ENCODE measurements at places on chromosomes 16 and 17.
A peak's percentile ranks its signal among the peaks of the same experiment; 100 is the strongest.

GRCh38 chr17:63785556-63785955 lies 11.6 kb downstream of the DDX42 start:
- DNase-seq = peak; percentile 64

DNA sequence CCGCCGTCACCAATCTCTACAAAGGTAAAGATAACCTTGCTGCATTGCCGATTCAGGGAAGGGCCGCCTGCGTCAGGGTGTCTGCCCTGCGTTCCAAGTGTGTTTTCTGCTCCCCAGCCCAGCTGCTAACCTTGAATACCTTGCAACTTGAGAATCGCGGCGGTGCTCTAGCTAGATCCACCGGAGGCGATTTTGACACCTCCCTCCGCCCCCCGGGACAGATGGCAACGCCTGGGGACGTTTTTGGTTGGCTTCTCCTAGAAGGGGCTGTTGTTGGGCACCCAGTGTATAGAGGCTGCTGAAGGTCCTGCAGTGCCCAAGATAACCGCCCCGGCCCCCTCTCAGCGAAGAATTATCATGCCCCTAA lies 1.5 kb downstream of the HAPSTR1 start:
- DNase-seq = no peak

DNA sequence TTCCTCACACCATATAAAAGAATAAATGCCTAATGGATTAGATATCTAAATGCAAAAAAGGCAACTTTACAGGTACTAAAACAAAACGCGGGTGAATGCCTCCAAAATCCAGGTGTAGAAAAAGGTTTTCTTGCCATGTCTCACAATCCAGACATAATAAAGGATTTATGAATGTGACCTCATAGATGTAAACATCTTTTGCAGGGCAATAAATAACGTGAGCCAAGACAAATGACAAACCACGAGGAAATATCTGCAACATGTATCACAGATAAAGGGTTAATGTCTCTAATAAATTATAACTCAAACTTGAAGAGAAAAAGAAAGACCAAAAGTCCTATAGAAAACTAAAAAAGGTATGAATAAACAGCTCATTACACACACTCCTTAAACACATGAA lies 180.7 kb downstream of the PARN start:
- no peak for DNase-seq

GRCh38 chr16:26281381-26282110 lies 589.8 kb downstream of the HS3ST4 start:
- DNase-seq = no peak

- DNase-seq = no peak
These were observed 4.2 kb downstream of the ARMC7 start for GRCh38 chr17:75113798-75114551.

DNA sequence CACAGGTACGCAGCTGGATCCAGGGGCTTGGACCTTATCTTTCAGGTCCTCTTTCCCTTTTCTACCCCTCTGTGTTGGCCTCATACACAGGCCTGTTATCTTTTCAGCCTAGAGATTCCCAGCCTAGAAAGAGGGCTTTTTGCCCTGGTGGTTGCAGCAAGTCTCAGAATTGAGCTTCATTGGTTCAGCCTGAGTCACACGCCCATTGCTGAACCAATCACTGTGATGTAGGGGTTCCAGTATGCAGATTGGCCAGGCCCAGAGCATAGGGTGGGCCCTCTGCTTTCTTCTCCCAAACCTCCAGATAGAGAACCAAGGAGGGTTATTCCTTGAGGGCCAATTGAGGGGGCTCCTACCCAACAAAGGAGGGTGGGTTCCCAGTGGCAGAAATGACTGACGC lies 32.8 kb downstream of the GPT2 start:
- no peak for DNase-seq

DNA sequence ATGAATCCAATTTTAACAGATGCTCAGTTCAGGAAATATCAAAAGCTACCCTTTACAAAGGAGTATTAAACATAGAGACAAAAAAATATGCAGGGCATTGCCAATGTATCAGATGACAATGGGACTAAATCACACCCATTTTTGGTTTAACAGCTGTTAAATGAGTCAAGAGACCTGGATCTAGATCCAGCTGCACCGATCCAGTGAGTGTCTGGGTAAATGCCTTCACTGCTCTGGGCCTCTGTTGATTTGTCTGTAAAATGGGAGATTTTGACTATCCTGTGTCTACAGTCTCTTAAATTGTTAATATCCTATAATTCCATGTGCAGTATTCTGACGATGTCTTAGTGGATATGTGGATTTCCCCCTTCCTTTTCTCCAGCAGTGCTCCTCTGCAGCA lies 16.4 kb downstream of the KRT23 start:
- DNase-seq = no peak

DNA sequence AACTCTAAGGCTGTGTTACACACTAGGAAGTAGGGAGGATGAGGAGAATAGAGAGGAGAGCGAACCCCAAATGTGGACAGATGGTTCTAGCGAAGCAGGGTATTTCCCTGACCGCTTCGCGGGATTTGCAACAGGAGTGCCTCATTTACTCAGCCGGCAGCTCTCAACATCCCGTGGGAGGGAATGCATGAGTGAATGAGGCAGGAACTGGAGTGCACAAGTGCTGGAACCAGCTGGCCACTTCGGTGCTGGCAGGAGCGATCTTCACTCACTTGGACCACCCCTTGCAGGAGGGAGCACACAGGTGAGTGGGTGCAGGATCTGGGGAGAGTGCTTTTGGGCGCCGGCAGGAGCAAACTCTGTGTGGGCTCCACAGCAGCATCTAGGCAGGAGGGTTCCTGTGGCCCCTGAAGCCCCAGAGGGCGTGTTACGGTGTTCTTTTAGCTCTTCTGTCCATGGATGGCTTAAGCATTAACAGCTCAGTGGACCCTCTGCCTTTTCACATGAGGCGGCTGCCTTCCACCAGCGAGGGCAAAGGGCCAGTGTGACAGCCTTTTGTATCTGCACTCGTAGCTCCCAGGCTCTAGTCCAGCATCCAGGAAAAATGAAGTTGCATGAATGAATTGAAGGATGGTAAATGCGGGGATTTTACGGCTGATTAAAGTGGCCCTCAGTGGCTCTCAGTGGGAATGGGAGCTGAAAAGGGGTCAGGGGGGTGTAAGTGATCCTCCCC lies 17.4 kb upstream of the ZNHIT3 start:
- DNase-seq = no peak

- no peak for DNase-seq
These were observed 25.8 kb downstream of the MLYCD start for GRCh38 chr16:83924686-83925085.

DNA sequence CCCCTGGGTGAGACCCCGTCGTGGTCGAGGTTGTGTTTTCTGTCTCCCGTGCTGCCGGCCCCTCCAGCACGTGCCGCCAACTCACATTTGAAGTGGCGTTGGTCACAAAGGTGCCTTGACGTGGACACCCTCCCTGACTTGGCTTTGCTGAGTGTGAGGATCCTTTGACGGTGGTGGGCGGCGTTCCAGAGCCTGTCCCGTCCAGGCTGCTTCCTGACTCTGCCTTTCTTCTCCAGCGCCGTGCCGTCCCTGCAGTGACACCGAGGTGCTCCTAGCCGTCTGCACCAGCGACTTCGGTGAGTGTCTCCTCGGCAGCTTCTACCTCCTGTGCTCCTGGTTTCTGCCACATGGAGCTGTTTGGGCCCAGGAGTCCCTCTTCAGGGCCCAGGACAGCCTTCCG lies 13.5 kb downstream of the METRNL start:
- DNase-seq = no peak

- no peak for DNase-seq
These were observed 154.8 kb upstream of the FOXF1 start for GRCh38 chr16:86355531-86355930.

DNA sequence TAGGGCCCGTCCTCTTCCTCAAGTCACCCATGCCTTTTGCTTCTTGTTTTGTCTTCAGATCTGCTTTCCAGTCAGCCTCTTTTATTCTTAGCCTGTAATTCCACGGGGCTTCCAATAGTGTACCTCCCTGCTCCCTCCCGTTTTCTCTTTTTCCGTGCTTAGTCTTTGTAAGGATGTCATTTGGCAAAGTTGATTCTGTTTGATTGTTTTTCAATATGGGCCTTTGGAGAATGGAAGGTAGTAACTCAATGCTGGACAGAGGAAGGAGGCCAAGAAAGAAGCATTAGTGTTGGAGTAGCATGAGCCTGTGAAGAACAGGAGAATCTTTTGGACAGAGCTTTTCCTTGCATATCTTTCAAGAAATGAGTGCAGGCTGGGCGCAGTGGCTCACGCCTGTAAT lies 6.5 kb downstream of the WWP2 start:
- no peak for DNase-seq

DNA sequence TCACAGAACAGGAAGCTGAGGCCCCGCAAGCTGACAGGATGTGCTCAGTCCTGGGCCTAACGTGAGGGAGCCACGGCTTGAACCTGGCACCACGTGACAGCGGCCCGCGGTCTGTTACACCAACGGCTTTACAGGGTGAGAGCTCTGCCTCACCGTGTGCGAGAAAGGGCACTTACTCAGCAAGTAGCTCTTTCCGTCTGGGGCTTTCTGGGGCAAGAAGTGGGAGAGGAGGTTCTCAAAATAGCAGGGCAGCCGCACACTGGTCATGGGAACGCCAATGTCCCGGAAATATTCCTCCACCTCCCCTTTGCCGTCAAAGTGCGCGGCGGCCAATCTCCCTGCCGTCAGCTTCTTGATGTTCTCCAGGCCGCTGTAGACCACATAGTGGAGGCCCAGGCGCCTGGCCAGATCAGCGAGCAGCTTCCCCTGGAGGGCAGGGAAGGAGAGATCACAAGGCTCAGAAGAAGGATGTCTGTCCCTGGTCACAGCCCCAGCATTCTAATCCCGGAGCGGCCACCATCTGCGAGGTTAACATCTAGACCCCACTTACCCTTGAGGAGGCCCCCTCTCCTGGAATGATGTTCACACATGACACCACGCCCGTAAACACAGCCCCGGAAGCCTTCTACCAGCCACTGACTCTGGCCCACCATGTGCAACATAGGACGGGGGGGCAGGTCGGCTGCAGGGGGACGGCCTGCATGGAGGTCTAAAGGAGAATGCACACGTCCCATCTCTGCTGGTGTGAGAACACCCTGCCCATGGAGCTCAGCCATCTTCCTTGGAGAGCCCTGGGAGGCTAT lies 8.2 kb downstream of the NMRAL1 start:
- no peak for DNase-seq

DNA sequence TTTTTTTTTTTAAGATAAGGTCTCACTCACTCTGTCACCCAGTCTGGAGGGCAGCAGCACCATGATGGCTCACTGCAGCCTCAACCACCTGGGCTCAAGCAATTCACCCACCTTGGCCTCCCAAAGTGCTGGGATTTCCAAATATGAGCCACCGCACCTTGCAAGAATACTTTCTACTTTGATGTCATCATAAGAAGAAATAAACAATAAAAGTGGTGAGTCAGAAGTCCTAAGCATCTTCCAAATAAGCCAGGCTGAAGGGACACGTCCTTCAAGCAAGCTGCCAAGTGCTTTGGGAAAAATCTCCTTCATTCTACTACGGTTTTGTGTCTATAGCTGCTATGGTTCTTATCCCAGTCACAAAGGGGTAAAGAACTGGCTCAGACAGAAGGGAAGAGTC lies 20.3 kb downstream of the HASPIN start:
- DNase-seq = no peak

- DNase-seq = no peak
These were observed 4.5 kb downstream of the CD79B start for GRCh38 chr17:63927464-63928171.

DNA sequence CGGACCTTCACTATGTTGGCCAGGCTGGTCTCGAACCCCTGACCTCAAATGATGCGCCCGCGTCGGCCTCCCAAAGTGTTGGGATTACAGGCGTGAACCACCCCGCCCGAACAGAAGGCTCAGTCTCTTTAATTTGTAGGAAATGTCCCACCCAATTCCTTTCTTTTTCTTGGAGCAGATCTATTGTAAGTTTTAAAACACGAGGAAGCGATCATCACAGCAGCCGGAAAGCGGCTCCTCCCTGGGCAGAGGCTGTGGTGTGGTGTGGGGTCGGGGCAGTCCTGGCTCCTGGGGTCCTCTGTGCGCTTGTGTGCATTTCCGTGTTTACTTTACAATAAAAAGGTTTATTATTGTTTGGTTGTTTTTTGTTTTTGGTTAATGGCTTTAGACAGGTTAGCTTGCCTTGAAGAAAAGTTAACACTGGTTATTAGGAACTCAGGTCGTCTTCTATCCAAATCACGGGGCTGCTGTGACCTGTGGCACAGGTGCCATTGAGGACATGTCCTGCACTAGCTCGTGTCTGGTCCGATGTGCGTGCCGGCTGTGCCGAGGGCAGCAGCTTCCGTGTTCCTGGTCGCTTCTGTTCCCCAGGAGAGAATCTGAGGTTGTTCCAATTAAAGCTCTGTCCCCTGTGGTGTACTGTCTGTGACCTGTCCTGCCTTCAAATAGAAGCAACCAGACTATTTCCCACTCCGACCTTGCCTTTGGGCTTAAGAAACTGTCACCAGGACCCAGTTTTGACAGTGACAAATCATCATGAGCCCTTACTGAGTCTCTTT lies 83.1 kb downstream of the SEC14L1 start:
- no peak for DNase-seq

DNA sequence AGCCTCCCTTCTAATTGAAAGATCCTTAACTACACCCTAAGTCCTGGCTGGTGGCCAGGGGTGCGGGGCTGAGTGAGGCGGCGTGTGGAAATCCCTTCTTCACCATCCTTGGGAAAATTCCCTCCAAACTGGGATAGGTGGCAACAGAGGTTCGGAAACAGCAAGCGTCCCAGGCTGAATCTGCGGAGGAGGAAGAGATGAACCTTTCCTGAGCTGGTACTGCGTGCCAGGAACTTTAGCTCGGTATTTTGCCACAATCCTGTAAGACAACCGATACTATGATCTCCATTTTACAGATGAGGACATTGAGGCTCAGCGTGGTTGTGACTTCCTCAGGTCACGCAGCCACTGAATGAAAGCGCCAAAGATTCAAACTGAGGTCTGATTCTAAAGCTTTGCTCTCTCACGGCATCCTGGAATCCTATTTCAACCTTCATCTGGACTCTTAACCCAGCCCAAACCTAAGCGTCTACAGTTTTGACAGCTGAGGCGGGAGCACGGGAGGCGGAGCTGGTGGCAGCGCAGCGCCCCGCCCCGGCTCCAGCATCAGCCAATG lies 583 bp upstream of the CYLD start:
- no peak for DNase-seq

Measured in epithelial cell of prostate (primary cell).